Lung (tissue), 17 donors: ENCODE measurements at places on chromosomes 1 and 21. TPM values are rescaled to one million over a fixed set of nuclear protein-coding genes. Genes with fewer than 3 reads are reported as not detected.

DNA sequence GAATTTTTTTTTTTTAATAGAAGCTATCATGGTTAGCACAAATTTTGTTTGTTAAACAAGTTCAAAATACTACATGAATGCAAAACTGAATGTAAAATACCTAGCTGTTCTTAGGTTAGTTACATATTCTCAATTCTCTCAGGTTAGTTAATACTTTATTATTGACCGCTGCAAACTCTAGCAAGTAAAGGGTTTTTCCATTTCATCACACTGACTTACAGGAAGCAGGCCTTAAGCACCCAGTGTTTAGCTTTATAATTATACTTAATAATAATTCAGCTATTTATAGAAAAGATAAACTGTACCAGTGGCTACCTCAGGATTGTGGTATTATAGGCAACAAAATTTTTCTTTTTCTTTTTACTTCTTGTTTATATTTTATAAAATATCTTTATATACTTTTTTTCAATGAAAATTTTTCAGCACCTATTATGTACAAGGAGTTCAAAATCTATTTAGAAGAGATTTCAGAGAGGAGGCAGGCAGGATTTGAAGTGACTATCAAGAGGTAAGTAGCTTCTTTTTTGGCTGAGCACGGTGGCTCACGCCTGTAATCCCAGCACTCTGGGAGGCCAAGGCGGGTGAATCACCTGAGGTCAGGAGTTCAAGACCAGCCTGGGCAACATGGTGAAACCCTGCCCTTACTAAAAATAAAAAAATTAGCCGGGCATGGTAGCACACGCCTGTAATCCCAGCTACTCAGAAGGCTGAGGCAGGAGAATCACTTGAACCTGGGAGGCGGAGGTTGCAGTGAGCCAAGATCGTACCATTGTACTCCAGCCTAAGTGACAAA is 17.9 kb downstream of the PLPP3 start:
- no peak for DNase-seq
- H3K4me1 ChIP-seq = peaks cover 64% of the 10 kb centered on the region
- no peaks in the 10 kb centered on the region for H3K27me3 ChIP-seq

- peak; percentile 24 for DNase-seq
- H3K36me3 ChIP-seq = peaks cover 6% of the 10 kb centered on the region
- H3K27ac ChIP-seq = peak overlapping the region; percentile 79
- no peaks in the 10 kb centered on the region for H3K27me3 ChIP-seq
Observed at GRCh38 chr1:39576016-39576657, 453 bp downstream of the PABPC4 start.

DNA sequence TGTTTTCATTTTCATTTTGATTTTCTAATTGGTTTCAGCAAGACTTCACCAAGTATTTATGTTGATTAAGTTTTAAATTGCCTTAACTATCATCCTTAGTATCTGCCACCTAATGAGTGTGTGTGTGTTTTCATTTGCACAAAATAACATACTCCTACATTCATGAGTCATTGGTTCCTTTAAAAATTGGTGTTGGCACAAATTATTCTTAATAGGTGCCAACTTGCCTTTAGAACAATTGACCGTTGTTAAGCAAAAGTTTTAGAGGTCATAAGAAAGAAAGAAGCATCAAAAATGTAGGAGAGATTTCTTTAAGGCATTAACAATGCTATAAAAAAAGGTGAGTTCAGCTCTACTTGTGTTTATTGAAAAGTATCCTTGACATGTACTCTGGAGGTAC is 77.5 kb downstream of the FNBP1L start:
- peaks cover 1% of the 10 kb centered on the region for H3K36me3 ChIP-seq
- no peak overlapping the region for H3K27ac ChIP-seq
- no peaks in the 10 kb centered on the region for H3K4me1 ChIP-seq
- no peak overlapping the region for H3K4me3 ChIP-seq
- DNase-seq = no peak

- DNase-seq = no peak
- no peaks in the 10 kb centered on the region for H3K36me3 ChIP-seq
- H3K4me1 ChIP-seq = no peaks in the 10 kb centered on the region
- H3K27ac ChIP-seq = no peak overlapping the region
Observed at GRCh38 chr1:12809933-12810332, 18.7 kb downstream of the PRAMEF1 start.

- H3K36me3 ChIP-seq = no peaks in the 10 kb centered on the region
- peaks cover 2% of the 10 kb centered on the region for H3K4me1 ChIP-seq
- peak overlapping the region; percentile 22 for H3K27ac ChIP-seq
- H3K4me3 ChIP-seq = no peak overlapping the region
- H3K27me3 ChIP-seq = no peaks in the 10 kb centered on the region
Observed at GRCh38 chr1:197620714-197621163, 154.5 kb downstream of the DENND1B start.

GRCh38 chr1:4090976-4091660 is 191.0 kb upstream of the C1orf174 start:
- no peak overlapping the region for H3K4me3 ChIP-seq
- H3K27me3 ChIP-seq = no peaks in the 10 kb centered on the region
- no peaks in the 10 kb centered on the region for H3K36me3 ChIP-seq
- H3K27ac ChIP-seq = no peak overlapping the region
- no peaks in the 10 kb centered on the region for H3K4me1 ChIP-seq
- DNase-seq = no peak

- no peaks in the 10 kb centered on the region for H3K36me3 ChIP-seq
- no peaks in the 10 kb centered on the region for H3K4me1 ChIP-seq
- H3K4me3 ChIP-seq = no peak overlapping the region
- H3K27ac ChIP-seq = no peak overlapping the region
- DNase-seq = peak; percentile 1
- no peaks in the 10 kb centered on the region for H3K27me3 ChIP-seq
Observed at GRCh38 chr1:66090859-66091457, 298.3 kb downstream of the PDE4B start.

GRCh38 chr21:33775100-33775828 is 133.0 kb downstream of the ITSN1 start:
- H3K27ac ChIP-seq = no peak overlapping the region
- H3K4me3 ChIP-seq = no peak overlapping the region
- H3K36me3 ChIP-seq = peaks cover 34% of the 10 kb centered on the region

DNA sequence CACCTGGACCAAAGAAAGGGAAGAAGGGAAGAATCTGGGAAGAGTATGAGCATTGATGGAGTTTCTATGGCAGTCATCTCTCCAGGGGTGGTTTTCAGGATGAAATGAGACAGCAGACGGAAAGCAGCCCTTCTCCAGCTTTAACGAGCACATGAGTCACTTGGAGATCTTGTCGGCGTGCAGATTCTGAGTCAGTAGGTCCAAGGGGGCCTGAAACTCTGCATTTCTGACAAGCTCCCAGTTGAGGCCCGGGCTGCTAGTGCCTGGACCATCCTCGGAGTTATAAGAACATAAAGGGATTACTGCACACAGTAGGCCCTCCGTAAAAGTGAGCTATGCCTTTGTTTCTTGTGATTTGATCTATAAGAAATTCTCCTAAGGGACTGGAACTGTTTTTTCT is 17.6 kb downstream of the HSPG2 start:
- no peak overlapping the region for H3K4me3 ChIP-seq
- H3K27me3 ChIP-seq = no peaks in the 10 kb centered on the region
- H3K27ac ChIP-seq = no peak overlapping the region
- DNase-seq = no peak

DNA sequence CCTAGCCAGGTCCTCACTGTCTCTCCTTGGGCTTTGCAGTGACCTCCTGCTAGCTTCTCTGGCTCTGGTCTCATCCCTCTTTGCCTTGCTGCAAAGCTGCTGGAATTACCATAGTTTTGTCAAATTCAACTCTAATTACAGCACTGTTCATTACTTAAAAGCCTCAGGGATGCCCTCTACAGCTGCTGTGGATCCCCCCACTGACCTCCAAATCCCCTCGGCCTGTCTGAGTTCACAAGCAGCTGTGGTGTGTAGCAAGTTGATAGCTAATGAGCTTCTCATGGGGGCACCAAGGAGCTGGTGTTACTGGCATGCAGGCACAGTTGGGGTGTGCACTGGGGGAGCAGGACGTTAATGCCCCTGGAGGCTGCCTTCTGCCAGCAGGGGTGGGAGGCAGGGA is 24.8 kb downstream of the NIPAL3 start:
- H3K4me3 ChIP-seq = no peak overlapping the region
- no peak overlapping the region for H3K27ac ChIP-seq
- no peaks in the 10 kb centered on the region for H3K4me1 ChIP-seq

DNA sequence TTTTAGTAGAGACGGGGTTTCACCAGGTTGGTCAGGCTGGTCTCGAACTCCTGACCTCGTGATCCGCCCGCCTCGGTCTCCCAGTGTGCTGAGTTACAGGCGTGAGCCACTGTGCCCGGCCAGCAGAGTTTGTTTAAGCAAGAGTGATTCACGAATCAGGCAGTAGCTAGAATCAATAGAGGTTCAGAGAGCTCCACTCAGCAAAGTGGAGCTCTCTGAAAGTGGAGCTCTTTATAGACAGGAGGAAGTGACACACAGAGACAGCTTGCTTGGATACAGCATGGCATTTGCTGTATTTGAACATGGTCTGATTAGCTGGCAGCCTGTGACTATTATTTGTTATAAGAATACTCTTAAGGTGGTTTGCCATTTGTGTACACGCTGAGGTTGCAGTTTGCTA is 27.1 kb upstream of the CD34 start:
- H3K27me3 ChIP-seq = no peaks in the 10 kb centered on the region
- no peaks in the 10 kb centered on the region for H3K36me3 ChIP-seq
- DNase-seq = no peak
- H3K4me1 ChIP-seq = peaks cover 3% of the 10 kb centered on the region
- no peak overlapping the region for H3K27ac ChIP-seq
- H3K4me3 ChIP-seq = no peak overlapping the region

The NTMT2 gene
- total RNA-seq = not detected

The GLMP gene
- total RNA-seq = 30.1 TPM

The PDC gene
- not detected for total RNA-seq

The ADORA3 gene
- 1.1 TPM for total RNA-seq

The NHLH1 gene
- 0.09 TPM for total RNA-seq

The SYNJ1 gene
- 15.7 TPM for total RNA-seq

The DRAXIN gene
- 0.31 TPM for total RNA-seq

The FAM78B gene
- 1.4 TPM for total RNA-seq

The PCAT6 gene
- total RNA-seq = 1.3 TPM

The CRYAA gene
- total RNA-seq = not detected

The S100B gene
- total RNA-seq = 5.6 TPM

The SPRR3 gene
- not detected for total RNA-seq
